Activated T-helper 1 cell treated with anti-CD3 and anti-CD28 coated beads, Interleukin-2, amount 50 U/mL, for 16 hours (primary cell): ENCODE measurements at places on chromosomes 4 and X.

GRCh38 chrX:102835504-102836146 is 101.4 kb upstream of the RAB40AL start:
- no peak for DNase-seq

DNA sequence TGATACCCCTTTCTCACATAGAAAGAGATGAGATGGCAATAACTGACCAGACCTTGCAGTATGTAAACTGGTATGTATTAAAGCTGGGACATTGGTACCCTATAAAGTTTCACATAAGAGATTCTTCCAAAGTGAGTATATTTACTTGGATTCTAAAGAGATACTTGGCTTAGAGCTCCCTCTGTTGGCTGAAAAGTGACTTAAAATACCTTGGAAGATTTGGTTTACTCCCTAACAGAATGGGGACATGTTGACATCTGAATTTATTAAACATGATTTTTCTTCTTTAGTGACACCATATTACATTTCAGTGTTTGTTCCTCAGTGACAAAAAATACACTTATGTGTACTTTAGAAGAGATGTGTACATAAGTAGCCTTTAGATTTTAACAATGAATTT is 47.9 kb upstream of the RGN start:
- no peak for DNase-seq

- DNase-seq, result no peak
These were observed 704 bp downstream of the FAM114A1 start for GRCh38 chr4:38868059-38868960.

DNA sequence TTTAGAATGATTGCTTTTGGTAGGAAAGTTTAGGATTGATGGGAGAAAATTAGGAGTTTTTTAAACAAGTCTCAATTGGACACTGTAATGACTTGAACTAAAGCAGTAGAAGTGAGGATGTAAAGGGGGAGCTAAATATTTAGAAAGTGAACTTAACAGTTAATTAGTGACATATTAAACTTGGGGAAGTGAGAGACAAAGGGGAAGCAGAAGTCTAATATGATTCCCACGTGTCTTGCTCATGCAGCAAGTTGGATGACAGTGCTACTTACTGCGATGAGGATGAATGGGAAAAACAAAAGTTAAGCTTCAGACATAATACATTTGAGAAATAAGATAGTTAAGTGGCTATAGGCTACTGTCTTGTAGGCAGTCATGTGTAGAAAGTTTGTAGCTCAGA is 110.4 kb downstream of the RPA4 start:
- DNase-seq, result no peak

DNA sequence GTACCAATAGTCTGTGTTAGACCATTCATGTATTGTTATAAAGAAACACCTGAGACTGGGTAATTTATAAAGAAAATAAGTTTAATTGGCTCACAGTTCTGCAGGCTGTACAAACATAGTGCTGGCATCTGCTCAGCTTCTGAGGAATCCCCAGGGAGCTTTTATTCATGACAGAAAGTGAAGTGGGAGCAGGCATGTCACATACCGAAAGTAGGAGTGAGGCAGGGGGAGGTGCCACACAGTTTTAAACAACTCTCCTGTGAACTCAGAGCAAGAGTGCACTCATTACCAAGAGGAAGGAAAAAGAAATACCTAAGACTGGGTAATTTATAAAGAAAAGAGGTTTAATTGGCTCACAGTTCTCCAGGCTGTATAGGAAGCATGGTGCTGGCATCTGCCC is 591.2 kb downstream of the PPP4R3C start:
- no peak for DNase-seq

- no peak for DNase-seq
These were observed at the start of gene MAOB for GRCh38 chrX:43882294-43882681. TSS of gene MAOB (minus strand) at chrX:43882450. CDS start at chrX:43882299, 151 bp downstream.

- DNase-seq, result no peak
These were observed 38.2 kb downstream of the HTRA3 start for GRCh38 chr4:8307714-8308113.

DNA sequence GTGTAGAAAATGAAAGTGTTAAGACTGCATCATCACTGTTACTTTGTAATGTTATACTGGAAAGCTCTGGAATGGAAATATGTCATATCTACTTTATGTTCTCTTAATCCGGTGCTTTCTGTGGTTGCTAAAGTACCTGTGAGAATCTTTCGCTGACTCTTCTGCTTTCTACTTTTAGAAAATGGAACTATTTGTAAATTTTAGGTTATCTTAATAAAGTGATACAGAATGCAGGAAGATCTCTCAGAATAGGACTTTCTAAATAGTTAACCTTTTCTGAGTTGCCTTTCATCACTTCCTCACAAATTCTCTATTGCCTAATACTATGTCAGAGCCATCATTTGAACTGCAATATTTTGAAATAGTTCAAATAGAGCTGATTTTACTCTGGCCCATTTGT is 69.3 kb downstream of the BMP2K start:
- DNase-seq, result no peak

GRCh38 chr4:144645631-144646522 is at the start of gene HHIP:
TSS of gene HHIP (plus strand) at chr4:144646156. CDS start at chr4:144646676, 520 bp downstream.
- DNase-seq, result no peak

DNA sequence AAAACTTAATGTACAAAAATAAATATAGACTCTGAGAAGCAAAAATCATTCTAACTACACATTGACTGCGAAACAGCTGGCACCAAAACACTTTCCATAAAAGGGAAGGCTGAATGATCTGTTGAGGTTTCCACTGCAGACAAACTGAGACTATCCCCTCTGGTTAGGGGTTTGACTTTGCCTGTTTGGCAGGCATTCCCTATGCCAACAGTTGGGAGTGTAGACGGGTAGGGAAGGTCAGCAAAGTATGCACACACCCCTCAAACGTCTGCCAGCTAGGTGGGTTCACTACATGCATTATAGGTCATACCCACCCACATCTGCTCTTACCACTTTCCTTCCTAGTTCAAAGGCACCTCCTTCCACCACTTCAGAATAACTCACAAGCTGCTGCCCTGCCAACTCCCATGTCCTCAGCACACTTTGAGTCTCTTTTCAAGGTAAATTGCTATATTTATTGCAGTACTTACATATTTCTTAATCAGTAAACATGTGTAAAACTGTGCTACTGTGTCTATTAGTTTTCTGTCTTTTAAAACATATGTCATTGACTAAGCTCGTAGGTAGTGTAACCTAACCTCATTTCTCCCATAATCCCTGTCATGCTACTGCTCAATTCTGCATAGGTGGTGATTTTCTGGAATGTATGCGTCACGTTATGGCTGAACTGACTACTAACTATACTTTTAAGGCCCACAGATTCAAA is 12.4 kb downstream of the CTSO start:
- no peak for DNase-seq

- no peak for DNase-seq
These were observed 60.8 kb downstream of the EGF start for GRCh38 chr4:109973529-109973905.

- DNase-seq, result no peak
These were observed 722.6 kb downstream of the ADGRL3 start for GRCh38 chr4:61922766-61923165.

DNA sequence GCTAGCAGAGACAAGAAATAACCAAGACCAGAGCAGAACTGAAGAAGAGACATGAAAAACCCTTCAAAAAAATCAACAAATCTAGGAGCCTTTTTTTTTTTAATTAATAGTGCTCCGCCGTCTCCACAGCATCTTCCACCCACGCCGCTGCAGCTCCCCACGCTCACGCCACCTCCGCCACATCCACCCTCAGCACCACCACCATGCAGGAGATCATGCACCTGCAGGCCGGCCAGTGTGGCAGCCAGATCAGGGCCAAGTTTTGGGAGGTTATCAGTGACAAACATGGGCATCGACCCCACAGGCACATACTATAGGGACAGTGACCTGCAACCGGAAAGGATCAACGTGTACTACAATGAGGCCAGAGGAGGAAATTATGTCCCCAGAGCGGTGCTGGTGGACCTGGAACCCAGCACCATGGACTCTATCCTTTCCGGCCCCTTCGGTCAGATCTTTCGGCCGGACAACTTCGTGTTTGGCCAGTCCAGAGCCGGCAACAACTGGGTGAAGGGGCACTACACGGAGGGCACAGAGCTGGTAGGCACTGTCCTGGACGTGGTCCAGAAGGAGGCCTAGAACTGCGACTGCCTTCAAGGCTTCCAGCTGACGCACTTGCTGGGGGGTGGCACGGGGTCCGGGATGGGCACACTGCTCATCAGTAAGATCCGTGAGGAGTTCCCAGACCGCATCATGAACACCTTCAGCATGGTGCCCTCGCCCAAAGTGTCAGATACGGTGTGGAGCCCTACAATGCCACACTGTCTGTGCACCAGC is 171.2 kb downstream of the THOC2 start:
- no peak for DNase-seq

DNA sequence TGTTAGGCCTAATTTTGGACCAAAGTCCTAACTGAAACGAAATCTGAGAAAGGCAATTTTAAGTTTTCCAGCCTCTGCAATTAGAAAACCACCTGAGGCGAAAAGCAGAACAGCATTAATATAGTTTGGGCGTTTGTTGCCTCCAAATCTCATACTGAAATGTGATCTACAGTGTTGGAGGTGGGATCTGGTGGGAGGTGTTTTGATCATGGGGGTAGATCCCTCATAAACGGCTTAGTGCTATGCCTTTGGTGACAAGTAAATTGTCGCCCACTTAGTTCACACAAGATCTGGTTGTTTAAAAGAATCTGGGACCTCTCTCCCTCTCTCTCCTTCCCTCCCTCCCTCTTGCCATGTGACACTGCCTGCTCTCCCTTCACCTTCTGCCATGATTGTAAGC is 5.7 kb downstream of the FAM241A start:
- no peak for DNase-seq

GRCh38 chr4:83216959-83217683 is 67.5 kb downstream of the COQ2 start:
- DNase-seq, result no peak

- DNase-seq, result no peak
These were observed 17.6 kb downstream of the ENPEP start for GRCh38 chr4:110493520-110493919.

- DNase-seq, result no peak
These were observed 95.9 kb upstream of the RPS6KA3 start for GRCh38 chrX:20362268-20363267.

DNA sequence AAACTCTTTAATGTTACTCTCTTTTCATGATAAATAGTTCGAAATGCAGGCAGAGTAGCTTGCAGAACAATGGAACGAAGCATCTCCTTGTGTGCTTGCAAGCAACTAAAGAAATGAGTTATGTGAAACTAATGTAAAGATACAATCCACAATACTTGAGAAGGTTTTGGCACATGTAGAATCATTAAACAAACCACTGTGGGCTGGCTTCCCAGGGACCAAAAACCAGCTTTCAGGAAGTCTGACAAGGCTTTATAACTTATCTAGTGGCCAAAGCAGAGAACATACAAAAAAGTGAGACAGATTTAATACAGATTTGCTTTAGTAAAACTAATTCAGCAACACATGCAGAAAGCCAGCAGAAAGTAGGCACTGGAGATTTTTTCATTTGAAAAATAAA is 1673.8 kb upstream of the AGA start:
- no peak for DNase-seq

DNA sequence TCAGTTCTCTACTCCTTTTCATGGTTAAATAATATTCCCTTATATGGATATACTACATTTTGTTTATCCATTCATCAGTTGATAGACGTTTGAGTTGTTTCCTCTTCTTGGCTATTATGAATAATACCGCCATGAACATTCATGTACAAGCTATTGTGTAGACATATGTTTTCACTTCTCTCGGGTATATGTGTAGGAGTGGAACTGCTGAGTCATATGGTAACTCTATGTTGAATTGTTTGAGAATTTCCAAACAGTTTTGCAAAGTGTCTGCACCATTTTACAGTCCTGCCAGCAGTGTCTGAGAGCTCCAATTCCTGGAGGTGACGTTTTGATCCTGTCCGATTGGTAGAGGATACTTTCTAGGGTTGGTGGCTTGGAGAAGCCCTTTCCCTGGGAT is 23.6 kb downstream of the PLAC1 start:
- DNase-seq, result no peak

GRCh38 chr4:104302731-104303130 is 192.0 kb downstream of the CXXC4 start:
- no peak for DNase-seq

GRCh38 chr4:38682336-38682735 is 18.3 kb downstream of the KLF3 start:
- DNase-seq, result no peak

DNA sequence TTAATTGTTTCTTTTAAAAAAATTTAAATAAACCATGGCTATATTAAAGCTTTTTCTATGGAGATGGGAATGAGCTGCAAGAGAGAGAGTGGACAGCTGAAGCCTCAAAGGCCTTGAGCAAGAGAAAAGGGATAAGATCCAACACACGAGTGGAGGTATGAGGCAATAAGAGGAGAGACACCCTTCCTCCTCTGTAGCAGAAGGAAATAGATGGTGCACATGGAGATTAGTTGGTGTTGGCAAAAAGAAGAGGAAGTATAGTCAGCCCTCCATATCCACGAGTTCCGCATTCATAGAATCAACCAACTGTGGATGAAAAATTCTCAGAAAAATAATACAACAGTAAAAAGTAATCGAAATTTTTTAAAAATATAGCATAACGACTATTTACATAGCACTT is 3.2 kb downstream of the CXorf38 start:
- DNase-seq, result no peak

DNA sequence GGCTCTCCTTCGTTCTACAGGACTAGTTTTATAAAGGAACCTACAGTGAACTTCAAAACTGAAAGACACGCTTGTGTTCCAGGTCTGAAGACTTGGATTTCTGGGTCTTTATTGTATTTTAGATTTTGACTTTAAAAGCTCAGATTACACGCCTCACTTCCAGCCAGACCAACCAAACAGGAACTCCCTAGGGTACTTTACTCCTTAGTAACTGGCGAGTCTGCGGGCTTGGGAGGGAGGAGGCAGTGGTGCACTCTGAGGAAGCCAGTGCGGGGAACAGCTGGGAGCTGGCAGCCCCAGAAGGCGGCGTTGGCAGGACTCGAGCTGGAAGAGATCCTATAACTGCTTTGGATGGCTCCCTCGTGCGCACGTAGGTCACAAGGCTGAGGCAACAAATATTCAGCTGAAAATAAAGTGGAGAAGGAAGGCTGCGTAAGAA is 391 bp upstream of the PHKA1 start:
- no peak for DNase-seq

- no peak for DNase-seq
These were observed 86.5 kb downstream of the DRD5 start for GRCh38 chr4:9867751-9868425.

GRCh38 chr4:123401271-123402120 is 4.9 kb downstream of the SPRY1 start:
- DNase-seq, result no peak

- DNase-seq, result no peak
These were observed 371.3 kb downstream of the BMPR1B start for GRCh38 chr4:95129031-95129430.

GRCh38 chr4:40369437-40370274 is 34.5 kb downstream of the CHRNA9 start:
- DNase-seq, result no peak

- no peak for DNase-seq
These were observed 122.2 kb upstream of the PRKG2 start for GRCh38 chr4:81337211-81337610.

- no peak for DNase-seq
These were observed 4.7 kb upstream of the ASMT start for GRCh38 chrX:1610166-1610565.
